ELR (cell line): ENCODE measurements at places on chromosomes 3 and 15.
A peak's percentile ranks its signal among the peaks of the same experiment; 100 is the strongest.

- no peak for DNase-seq
Measured at GRCh38 chr15:94749811-94750617, 518.7 kb downstream of the MCTP2 start.

- DNase-seq: no peak
Measured at GRCh38 chr3:114308830-114309229, 15.0 kb downstream of the TIGIT start.

GRCh38 chr3:67526246-67526645, 128.2 kb downstream of the SUCLG2 start:
- peak; percentile 66 for DNase-seq

- DNase-seq: peak; percentile 62
Measured at GRCh38 chr15:29773816-29774215, 48.5 kb downstream of the TJP1 start.

DNA sequence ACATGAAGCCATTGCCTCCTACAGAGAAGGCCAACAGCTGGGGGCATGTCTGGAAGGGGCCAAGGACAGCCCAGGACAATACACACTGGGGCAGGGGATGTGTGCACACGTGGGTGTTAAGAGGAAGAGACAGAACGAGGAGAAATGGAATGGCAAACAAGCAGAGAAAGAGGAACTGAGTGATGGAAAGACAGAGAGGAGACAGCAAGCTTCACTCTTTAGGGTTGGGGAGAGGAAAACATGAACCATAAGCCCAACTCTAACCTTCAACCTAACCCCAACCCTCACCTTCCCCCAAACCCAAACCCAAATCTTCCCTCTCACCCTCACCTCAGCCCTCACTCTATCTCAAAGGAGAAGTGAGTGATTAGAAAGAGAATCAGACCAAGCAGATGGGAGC, 11.9 kb upstream of the PARL start:
- DNase-seq: no peak

DNA sequence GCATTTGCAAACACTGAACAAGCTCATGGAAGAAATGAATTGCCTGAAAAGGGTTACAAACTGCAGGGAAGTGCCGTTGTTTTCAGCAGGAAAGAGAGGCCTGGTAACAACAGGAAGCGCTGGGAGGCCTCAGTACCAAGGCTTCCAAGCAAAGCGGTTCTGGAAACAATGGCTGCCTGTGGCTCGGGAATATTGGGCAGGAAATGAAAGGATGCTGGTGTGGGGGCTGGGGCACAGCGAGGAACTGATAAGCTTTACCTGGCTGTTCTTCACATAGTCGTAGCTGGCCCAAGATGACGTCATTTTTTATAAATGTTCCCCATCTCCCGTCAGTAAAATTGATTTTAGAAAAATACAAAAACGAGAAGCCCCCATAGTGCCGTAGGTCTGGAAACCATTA, 55.9 kb downstream of the ARHGAP31 start:
- DNase-seq: peak; percentile 17

GRCh38 chr15:48717458-48717857, 71.9 kb upstream of the FBN1 start:
- peak; percentile 60 for DNase-seq

DNA sequence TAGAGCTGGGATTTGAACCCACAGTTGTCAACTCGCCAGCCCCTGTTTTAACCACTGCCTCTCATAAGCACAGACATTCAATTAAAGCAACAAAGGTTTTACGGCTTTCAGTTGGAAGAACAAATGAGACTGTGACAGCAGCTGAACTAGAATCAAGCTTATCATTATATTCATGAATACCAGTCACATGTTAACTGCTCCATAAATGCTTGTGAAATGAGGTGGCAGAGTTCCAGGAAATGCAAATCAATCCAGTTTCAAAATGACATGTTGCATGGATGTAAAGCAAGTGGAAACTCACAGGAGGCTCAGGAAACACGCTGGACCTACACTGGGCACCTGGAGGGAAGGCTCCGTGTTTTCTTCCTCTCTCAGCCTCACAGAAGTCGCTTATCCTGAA, 3.9 kb downstream of the GP5 start:
- no peak for DNase-seq

- no peak for DNase-seq
Measured at GRCh38 chr3:124919756-124920155, 14.8 kb downstream of the MUC13 start.

DNA sequence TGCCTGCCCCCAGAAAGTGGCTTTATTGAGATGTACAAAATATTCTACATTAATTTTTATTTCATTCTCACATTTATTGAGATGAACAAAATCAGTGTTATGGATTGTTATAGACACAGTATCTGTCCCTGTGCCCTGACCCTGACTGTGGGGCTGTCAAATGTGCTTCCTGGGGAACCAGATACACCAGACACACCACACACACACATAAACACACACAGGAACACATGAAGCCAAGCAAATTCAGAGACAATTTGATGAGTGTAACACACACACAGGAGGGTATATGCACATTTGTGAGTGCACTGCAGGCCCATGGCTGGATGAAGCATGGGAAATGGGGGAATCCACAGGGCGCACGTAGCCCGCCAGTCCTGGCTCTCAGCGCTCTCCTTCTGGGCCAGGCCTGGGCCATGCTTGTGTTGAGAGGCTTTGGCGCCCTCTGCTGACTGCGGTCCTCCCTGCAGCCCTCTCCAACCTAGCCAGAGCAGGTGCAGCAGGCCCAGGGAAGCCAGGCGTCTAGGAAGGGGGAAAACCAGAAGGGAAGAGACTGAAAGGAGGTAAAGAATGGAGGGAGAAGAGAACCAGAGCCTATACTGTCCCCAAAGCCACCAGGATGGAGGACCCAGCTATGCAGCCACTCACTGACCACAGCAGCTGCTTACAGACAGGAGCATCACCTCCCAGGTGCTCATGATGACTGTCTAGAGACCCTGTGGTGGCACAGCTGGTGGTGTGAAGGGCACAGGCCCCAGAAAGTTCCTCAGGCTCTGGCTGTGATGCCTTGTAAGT, 18.0 kb upstream of the LOXL1 start:
- peak; percentile 71 for DNase-seq

DNA sequence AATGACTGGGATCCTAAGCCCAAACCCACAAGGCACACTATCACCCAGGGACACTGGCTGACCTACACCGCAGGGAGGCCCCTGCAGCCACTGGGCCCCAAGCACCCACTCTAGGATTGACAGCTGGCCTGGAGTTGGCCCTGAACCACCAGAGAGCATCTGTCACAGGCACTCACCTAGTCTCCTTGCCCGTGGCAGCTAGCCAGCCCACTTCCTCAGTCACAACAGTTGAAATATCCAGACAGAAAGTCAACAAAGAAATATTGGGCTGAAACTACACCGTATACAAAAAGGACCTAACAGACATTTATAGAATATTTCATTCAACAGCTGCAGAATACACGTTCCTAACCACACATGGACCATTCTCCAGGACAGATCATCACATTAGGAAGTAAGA, 5.2 kb upstream of the SPINK8 start:
- DNase-seq: no peak

GRCh38 chr3:61986473-61986872, 386.9 kb downstream of the FEZF2 start:
- no peak for DNase-seq

- peak; percentile 99 for DNase-seq
Measured at GRCh38 chr15:62606376-62607113, 436.0 kb upstream of the TPM1 start.

GRCh38 chr3:94115482-94115881, 52.6 kb downstream of the NSUN3 start:
- peak; percentile 53 for DNase-seq

DNA sequence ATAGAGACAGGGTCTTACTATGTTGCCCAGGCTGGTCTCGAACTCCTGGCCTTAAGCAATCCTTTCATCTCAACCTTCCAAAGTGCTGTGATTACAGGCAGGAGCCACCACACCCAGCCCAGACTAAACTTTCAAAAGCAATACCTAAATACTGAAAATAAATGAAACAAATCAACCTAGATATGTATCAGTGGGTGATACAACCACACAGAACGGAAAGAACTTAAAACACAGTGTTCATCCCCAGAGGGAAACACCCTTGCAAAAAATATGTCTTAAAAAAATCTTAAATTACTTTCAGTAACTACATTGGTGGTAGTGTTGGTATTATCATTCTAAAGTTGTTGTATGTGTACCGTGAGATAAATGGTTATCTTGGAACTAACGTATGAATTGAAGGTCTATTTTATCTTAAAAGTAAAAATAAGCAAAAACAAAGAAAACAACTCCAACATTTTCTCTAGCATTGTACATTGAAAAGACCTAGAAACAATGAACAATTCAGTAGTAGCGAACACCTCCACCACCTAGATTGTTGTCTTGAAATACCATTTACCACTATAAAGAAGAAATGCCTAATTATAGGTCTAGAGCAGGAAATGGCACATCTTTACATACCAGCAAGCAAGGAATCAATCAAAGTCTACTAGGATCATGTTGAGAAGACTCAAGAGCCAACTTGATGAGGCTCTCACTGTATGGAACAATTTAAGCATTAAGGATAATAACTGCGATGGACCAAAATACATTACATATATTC, 24.7 kb downstream of the SLTM start:
- no peak for DNase-seq

DNA sequence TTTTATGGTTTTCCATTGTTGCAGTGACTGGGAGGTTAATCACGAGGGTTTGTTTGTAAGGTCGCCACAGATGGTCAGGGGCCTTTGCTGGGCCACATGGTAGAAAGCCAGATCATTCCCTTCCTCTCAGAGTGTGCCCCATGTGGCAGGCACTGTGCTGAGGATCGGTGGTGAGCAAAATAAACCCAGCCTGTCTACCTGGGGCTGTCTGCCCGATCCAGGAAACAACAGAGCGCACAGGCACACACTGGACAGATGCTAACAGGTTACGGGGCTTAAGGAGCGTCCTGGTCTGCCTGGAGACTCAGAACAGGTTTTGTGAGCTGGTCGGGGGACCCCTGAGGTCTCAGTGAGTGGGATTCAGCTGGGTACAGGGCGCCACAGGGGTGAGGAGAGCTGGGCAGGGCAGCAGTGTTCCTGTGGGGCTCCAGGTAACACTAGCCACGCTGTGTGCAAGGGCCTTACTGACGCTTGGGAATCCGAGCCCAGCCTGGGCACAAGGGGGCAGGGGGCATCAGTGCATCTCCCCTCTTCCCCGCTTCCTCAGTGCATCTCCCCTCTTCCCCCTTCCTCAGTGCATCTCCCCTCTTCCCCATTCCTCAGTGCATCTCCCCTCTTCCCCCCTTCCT, 136.4 kb downstream of the DNAJB8 start:
- DNase-seq: no peak

DNA sequence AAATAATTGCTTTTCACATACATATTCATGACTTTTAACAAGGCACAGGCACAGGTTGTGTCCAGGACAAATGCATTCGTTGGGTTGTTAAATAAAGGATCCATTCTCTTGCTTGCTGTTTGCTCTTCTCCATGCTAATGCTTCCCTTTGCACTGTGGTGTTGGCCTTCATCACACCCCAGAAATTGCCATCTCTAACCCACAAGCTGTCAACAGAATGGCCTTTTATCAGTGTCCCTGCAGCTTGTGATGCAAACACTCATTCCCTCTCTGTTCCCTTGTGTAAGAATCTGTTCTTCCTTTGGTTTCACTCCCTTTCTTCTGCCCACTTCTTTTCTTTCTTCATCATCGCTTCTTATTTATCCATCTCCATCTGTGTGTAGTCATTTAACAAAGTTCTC, 72.2 kb downstream of the SLC7A14 start:
- no peak for DNase-seq

DNA sequence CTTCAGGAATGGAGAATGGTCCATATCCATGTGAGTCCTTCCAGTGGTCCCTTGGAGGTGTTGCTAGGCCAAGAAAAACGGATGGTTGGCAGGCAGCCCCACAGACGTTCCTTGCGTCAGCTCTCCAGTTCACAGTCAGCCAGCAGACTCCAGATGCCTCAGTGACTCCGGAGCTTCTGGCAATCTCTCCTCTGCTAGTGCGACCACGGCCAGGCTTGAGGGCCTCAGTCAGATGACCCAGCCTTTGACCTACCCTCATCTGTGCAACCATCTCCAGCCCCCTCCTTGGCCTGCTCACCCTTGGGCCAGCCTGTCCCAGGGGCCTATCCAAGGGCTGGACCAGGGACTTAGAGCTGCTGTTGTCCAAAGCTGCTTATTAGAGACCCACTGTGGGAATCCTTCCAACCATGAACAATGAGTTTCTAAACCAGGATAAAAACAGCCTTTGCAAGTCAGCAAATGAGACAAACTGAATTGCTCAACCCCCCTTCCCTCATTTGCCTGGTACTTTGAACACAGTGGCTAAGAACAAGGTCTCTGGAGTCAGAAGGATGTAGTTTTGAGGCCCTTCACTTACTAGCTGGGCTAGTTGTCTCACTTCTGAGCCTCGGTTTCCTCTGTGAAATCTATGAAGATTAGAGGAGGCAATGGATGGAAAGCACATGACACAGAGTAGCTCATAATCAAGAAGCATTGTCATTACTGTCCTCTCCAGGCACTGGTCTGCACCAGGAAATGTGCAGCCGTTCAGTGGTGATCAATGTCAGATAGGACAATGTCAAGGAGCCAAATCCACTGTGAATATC, 44.8 kb downstream of the ANP32A start:
- no peak for DNase-seq

DNA sequence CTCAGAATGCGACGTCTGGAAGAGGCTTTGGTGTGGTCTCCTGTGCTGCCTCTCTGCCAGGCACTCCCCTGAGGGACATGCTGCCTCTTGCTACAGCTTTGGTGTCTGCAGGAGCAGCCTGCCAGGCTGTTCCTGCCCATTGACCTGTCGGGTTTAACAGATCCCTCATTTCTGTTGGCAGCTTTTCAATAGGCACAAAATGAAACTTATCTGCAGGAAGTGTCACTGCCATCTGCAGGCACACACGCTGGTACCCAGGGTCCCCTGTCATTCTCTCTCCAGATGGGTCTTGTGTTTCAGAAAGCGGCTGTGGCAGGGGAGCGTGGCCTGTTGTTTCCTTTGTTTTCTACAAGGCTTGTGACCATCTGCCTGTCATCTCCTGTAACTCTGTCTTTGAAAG, 328.3 kb upstream of the CHRM5 start:
- no peak for DNase-seq

GRCh38 chr3:149415484-149415883, 38.0 kb upstream of the TM4SF1 start:
- no peak for DNase-seq
